ENCODE measurements at places on chromosomes 13 and 19.
A peak's percentile ranks its signal among the peaks of the same experiment; 100 is the strongest.

DNA sequence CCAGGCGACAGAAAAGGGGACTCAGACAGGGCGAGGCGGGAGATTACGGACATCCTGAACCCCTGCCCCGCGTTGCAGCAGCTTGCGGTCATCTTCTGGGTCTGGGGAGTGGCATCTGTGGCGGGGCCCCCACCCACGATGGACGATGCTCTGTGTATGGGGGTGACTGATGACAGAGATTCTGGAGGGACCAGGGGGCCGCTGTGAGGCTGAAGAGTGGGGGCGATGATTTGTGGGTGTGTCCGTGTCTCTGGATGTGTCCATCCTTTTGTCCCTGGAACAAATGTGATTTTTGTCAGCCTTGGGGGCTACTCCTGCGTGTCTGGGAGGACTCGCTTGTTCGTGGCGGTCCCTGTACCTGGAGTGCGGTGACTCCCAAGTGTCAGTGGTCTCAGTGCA is 17.7 kb downstream of the ZNF77 start:
- no peak for DNase-seq

- DNase-seq, result no peak
Observed at GRCh38 chr13:44317752-44318151, 55.9 kb upstream of the SERP2 start.

GRCh38 chr19:12247644-12248222 is 47.0 kb downstream of the ZNF44 start:
- DNase-seq, result no peak

GRCh38 chr19:15432018-15432494 is 13.3 kb upstream of the AKAP8L start:
- no peak for DNase-seq

DNA sequence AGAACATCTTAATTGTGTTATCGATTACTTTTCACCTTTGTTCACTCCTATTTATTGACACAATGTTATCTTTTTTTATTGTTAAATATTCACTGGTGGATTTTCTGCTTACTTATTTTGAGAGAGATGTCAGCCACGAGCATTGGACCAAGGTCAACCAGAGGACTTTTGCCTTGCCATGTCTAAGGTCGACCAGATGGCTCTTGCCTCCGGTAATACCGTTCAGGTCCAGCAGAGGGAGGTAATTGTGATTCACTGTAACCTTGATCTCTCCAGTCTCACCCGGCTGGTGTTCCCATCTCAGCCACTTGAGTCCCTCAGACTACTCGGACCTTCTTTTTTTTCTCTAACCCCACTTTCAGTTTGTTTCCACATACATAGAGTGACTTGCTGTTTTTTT is 1438.1 kb downstream of the UQCRFS1 start:
- no peak for DNase-seq

- no peak for DNase-seq
Observed at GRCh38 chr13:98890186-98890585, 87.7 kb downstream of the DOCK9 start.

- no peak for DNase-seq
Observed at GRCh38 chr13:54016542-54016941, 987.9 kb downstream of the OLFM4 start.

DNA sequence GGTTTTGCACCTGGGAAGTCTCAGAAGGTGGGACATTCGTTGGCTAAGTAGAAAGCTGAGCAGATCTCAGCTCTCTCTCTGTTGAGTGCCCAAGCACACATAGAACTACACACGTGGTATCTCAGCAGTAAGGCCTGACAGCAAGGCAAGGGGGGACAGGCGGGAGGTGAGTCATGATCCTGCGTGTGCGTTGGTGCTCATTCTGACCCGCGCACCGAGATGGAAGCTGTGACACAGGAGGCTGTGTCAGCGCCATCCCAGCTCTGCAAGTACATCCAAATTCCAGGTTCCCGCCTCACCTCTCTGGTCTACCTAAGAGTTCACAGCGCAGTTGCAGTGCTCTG is 135.7 kb downstream of the USP12 start:
- no peak for DNase-seq

DNA sequence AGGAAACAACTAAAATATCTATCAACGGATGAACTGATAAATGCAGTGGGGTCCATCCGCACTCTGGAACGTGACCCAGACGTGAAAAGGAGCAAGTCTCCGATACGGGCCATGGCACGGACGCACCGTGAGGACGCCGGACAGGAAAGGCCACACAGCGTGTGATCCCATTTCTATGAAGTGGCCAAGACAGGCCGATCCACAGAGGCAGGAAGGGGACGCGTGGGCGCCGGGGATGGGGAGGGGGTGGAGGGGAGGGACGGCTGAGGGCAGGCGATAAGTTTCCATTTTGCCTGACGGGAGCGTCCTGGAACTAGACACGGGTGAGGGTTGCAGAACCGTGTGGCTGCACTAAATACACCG is 13.8 kb downstream of the SHC2 start:
- DNase-seq, result no peak

DNA sequence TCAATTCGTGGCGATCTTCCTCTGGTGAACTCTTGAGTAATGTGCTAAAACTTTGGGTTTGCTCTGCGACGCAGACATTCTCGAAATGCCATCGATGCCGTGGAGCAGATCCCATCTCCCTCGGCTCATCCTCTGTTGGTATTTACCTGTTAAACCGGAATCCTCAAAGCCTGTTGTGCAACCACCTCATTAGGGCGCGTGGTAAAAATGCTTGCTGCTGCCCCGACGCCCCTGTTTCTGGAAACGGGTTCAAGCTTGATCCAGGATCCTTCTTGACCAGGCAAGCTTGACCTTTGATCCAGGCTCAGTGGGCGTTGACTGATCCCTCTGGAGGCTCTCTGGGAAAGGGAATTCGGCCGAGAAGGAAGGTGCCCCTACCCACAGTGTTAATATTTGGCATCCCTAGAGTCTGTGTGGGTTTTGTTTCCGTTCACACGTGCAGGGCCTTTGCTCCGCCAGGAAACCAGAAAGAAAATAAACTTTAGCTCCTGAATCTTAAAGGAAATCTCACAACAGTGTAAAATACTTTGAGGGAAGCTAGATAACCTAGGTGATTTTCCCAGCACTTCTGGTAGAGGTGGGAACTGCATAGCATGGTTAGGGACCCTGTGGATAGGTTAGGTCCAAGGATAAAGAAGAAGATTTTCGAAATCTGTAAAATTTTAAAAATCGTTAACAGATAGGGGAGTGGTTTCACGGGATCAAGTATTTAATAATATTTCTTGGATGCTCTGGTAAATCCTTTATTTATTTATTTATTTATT is 1.1 kb downstream of the LSM14A start:
- DNase-seq, result peak; percentile 35

DNA sequence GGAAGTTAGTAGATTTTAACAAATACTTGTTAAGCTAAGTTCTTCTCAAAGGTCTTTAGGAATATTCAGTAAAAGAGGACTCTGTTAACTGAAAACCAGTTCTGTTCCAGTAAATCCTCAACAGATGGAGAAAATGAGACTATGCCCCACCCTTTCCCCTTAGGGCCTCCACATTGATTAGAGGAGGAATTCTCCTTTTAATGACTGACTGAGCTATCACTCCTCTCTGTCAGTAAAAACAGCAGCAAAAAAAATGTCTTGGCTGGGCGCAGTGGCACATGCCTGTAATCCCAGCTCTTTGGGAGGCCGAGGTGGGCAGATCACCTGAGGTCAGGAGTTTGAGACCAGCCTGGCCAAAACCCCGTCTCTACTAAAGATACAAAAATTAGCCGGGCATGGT is 50.1 kb downstream of the NLRP12 start:
- no peak for DNase-seq

GRCh38 chr19:11191273-11191755 is 6.0 kb downstream of the KANK2 start:
- no peak for DNase-seq

DNA sequence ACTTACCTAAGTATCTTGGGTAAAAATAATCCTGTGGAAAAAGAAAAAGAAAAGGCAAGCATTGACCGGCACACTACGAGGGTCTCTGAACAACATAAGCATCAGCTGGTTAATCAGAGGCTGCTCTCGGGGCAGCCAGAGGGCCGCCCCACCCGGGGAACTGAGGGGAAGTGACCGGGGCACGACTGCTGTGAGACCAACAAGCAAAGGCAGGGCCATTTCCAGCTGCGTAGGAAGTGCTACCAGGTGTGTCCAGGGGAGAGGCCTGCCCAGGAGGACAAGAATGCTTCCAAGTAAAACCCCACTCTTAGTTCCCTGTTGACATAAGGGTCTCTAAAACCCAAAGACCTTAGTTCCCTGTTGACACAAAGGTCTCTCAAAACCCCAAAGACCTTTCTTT is 15.9 kb downstream of the GAS6 start:
- no peak for DNase-seq

DNA sequence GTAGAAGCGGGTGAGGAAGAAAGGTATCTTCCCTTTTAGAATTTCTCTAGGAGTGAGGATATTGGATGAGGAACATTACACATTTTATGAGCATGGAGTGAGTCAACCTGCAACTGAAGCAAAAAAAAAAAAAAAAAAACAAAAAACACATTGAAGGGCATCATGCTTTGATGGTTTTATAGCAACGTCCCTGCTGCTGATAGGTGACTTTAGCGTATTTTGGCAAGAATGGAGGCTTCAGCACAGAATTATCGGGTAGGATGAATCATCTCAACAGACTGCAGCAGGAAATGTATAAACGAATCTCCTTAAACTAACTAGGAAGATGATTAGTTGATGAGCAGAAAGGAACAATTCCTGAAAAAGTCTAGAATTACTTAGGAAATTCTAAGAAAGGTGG is 1359.6 kb upstream of the ATXN8OS start:
- no peak for DNase-seq

DNA sequence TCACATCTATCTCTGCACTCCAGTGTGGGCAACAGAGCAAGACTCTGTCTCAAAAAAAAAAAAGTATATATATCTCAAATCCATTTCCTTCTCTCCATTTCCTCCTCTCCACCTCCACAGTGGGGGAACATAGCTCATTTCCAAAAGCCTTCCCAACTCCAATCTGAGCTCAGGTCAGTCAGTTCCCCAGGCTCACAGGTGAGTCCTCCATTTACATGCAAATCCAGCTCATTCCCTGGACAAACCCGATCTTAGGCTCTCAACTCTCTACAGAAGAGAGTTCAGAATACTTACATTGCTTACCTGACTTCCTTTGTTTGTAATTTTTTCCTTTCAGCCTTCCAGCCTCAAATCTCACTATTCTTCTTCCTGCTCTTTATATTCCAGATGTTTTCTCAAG is 518.3 kb downstream of the GPC6 start:
- DNase-seq, result no peak

- no peak for DNase-seq
Observed at GRCh38 chr13:106581225-106581624, 13.3 kb upstream of the ARGLU1 start.

DNA sequence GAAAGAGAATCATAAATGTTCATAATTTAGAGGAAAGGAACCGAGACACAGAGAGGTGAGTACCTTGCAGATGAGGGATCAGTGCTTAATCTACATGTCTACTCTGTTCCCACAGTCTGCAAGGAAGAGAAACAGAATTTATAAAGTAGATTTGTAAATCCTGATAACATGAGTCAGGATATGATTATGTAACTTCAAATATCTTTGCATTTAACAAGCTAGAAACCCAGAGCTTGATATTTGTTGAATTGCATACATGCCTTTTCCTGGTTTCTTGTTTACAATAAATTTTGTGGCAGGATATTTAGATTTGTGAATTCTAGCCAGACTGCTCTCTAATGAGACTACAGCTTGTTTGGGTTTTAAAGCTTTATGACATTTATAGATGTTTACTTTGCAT is 219.2 kb downstream of the ENOX1 start:
- no peak for DNase-seq

GRCh38 chr19:41623360-41623759 is 3.5 kb downstream of the CEACAM4 start:
- no peak for DNase-seq

GRCh38 chr19:35090506-35091214 is 25.0 kb upstream of the FXYD3 start:
- DNase-seq, result peak; percentile 55

DNA sequence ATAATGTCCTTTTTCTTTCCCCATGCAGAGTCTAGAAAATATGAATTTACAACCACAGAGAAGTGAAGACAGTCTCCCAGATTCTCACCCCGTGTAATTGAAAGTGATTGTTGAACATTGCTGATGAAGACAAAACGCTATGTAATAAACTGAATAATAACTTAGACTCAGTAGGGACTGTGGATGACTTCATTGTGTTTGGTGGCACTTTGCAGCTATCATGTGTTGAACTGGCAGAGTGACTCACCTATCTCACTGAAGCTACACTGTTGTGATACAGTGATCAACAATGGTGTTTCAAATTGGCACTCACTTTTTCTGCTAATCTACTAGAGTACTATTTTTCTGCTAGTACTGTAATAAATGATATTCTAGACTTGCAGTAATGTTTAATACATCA is 261.3 kb downstream of the DACH1 start:
- DNase-seq, result no peak

DNA sequence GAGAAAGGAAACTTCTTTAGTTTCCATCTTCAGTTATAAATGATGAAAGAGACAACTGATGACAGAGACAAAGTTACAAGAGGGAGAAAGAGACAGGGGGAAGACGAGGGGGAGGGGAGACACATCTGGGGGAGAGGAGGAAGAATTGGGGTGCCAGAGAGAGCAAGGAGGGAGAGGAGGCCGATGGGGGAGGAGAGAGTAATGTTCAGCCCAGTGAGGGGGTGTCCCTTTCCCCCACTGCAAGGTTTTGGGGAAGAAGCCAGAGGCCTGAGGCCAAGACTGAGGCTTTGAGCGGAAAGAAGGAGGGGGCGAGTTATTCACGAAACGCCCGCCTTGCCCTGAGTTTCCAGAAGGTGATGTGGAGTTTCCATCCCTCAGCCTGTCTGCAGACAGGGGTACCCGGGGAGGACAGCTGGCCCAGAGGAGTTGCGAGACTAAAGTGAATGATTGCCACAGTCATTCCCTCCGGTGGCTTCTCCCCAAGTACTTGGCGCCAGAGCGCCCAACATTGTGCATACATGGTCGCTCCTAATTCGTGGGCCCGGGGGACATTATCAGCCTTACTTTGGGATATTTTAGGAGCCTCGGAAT is 558 bp upstream of the PPAN start:
- DNase-seq, result peak; percentile 68

All from CD4-positive, alpha-beta T cell treated with Interleukin-12 subunit alpha and Interleukin-12 subunit beta, for 1 hour (primary cell).